ENCODE measurements at places on chromosomes 1 and 21. TPM values are rescaled to one million over a fixed set of nuclear protein-coding genes. Genes with fewer than 3 reads are reported as not detected.

ANGPTL1 gene
- 8.2 TPM for total RNA-seq

CCDC190 gene
- total RNA-seq: not detected

HSPG2 gene
- total RNA-seq: 42.2 TPM

WDR47 gene
- total RNA-seq: 10.2 TPM

DYNLT4 gene
- total RNA-seq: not detected

LRRC53 gene
- not detected for total RNA-seq

DIO1 gene
- total RNA-seq: not detected

PLOD1 gene
- total RNA-seq: 502 TPM

C1orf94 gene
- not detected for total RNA-seq

AGO3 gene
- total RNA-seq: 4.5 TPM

WLS gene
- total RNA-seq: 217 TPM

OLIG2 gene
- not detected for total RNA-seq

PALMD gene
- total RNA-seq: 1.1 TPM

ST6GALNAC5 gene
- 5.3 TPM for total RNA-seq

SWT1 gene
- total RNA-seq: 2.1 TPM

THEMIS2 gene
- 12.8 TPM for total RNA-seq

SLAMF9 gene
- not detected for total RNA-seq

TFF3 gene
- 0.52 TPM for total RNA-seq

UBXN10 gene
- total RNA-seq: 0.13 TPM

KLHL12 gene
- 21.6 TPM for total RNA-seq

FCMR gene
- total RNA-seq: 0.39 TPM

S100A1 gene
- total RNA-seq: not detected

PROX1 gene
- total RNA-seq: 0.32 TPM

SAMSN1 gene
- total RNA-seq: 1.0 TPM

C1QB gene
- not detected for total RNA-seq

KAZN gene
- total RNA-seq: 1.4 TPM

KCNT2 gene
- 4.8 TPM for total RNA-seq

NPHS2 gene
- not detected for total RNA-seq

SRSF4 gene
- total RNA-seq: 48.2 TPM

DPT gene
- 0.24 TPM for total RNA-seq

OR2M4 gene
- not detected for total RNA-seq

ADPRS gene
- 57.4 TPM for total RNA-seq

KRTAP12-2 gene
- not detected for total RNA-seq

CTSK gene
- total RNA-seq: 27.4 TPM

TRIM67 gene
- not detected for total RNA-seq

CELA2A gene
- not detected for total RNA-seq

PLD5 gene
- total RNA-seq: 0.52 TPM

ZFP69 gene
- total RNA-seq: 3.0 TPM

IL19 gene
- total RNA-seq: not detected

AIRE gene
- 0.08 TPM for total RNA-seq

APOBEC4 gene
- not detected for total RNA-seq

MROH7 gene
- 0.16 TPM for total RNA-seq

OR2T33 gene
- not detected for total RNA-seq

KISS1 gene
- not detected for total RNA-seq

HUNK gene
- not detected for total RNA-seq

AMY1C gene
- not detected for total RNA-seq
